ENCODE measurements at places on chromosomes 4 and X.

GRCh38 chr4:106312377-106312776 is 3.6 kb downstream of the TBCK start:
- no peak for DNase-seq

DNA sequence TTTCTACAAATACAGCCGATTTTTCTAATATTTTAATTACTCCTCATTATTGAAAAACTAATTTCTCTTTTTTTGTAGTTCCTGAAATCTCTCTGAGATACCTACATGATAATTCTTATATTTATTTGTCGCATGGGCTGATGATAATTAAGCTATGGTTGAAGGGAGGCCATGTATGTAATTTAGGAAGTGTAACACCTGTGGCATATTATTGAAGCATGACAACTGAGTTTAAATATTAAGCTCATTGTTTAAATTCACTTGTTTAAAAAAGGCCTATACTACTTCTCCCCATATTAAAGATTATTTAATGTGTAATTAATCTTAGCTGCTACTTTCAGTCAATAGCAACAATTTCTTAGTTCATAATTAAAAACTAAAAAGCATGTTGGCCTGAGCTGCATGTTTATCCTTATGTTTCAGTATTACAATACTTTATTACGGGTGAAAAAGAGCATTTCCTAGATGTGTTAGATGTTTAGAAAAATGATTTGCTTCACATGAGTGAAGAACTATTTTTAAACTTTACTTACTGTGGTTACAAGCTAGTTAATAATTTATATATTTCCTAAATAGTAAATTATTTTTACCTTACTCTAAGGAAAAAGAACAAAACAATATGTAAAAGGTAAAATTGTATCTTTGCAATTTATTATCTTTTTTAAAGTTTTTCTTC is 122.4 kb downstream of the RAP1GDS1 start:
- DNase-seq: no peak

GRCh38 chrX:100368167-100368566 is 41.9 kb downstream of the PCDH19 start:
- DNase-seq: peak; percentile 15

- DNase-seq: no peak
Measured at GRCh38 chrX:13464599-13465275, 104.7 kb upstream of the EGFL6 start.

DNA sequence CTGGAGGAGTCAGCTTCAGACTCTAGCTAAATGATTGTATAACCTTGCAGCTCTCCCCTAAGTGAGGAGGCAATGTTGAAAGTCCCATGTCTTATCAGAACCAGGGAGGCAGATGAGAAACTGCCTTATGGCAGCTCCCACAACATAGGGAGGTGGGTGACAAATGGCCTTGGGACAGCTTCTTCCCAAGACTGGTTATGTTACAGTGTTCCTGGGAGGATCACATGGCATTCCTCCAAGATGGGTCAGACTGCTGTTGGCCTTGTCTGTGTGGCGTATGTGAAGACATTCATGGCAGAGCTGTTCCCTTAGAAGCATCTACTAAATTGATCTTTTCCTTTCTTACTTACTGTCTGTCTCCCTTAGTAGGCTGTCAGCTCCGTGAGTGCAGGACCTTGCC is 42.0 kb downstream of the HPRT1 start:
- no peak for DNase-seq

DNA sequence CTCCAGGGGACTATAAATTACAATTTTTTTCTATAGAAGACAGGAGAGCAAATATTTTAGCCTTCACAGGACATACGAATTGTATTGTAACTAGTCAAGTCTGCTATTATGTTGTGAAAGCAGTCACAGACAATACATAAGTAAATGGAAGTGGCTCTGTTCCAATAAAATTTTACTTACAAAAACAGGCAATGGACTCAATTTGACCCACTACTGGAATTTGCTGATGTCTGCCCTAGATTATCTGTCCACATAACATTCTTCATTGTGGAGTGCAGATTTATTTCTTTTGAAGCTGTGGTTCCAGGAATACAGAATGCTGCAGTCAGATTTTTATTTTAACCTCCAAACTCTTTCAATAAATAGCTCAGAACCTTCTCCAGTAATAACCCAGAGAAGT is 330.3 kb downstream of the PPP4R3C start:
- DNase-seq: no peak

DNA sequence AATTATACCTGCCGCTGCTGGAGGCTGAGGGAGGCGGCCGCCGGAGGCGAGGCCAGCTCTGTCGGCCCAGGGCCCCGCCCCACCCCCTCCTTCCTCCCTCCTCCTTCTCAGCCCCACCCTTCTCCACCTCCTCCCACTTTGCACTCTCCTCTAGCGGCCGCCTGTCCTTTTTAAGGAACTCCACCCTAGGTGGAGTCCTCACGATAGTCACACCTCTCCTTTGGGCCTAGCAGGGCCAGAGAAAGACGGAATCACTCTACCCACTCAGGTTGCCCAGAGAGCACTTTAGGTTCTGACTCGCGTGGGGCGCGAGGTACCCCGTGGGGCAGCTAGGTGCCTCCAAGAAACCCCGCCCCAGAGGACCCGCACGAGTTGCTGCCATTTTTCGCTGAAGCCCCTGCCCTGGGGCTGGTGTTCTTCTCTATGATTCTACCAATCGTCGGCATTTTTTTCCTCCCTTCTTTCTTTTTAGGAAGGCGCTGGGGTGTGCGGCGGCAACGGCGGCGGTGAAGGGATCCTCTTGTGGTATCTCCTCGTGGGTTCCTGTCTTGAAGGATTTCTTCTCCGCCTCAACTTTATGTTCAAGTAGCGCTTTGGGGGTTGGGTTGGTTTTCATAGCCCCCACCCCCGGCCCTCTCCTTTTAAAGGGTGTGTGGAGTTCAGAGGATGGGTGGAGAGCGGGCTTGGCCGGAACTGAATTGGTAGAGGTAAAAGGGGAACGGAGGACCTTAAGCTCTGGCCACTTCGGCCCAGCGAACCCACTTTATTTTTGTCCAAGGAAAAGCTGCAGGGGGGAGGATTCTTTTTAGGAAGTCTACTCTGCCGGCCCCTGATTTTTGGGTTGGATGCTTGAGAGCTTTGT is at the start of gene KLF8:
Gene KLF8 (plus strand): TSS at position 136 of the 862 bp plus-strand sequence. CDS start 979 bp downstream, outside the sequence.
- DNase-seq: peak; percentile 13

DNA sequence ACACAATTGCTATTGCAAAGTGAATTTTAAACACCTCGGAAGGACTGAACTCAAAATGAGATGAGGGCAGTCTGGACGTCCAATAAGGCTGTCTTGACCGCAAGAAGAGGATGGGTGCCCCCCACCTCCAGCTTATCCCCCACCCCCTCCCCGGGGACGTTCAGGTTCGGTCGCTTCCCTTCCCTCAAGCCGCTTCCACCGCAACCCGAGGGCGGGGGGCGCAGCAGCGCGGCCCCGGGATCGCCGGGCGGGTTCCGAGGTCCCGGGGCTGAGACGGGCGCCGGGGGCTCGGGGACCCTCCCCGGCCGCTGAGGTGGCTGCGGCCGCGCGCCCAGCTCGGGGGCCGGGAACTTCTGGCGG is 480 bp downstream of the USP46 start:
- no peak for DNase-seq

GRCh38 chr4:106582103-106582502 is 213.5 kb upstream of the GIMD1 start:
- no peak for DNase-seq

- no peak for DNase-seq
Measured at GRCh38 chr4:168480931-168481611, 779 bp upstream of the DDX60L start.

DNA sequence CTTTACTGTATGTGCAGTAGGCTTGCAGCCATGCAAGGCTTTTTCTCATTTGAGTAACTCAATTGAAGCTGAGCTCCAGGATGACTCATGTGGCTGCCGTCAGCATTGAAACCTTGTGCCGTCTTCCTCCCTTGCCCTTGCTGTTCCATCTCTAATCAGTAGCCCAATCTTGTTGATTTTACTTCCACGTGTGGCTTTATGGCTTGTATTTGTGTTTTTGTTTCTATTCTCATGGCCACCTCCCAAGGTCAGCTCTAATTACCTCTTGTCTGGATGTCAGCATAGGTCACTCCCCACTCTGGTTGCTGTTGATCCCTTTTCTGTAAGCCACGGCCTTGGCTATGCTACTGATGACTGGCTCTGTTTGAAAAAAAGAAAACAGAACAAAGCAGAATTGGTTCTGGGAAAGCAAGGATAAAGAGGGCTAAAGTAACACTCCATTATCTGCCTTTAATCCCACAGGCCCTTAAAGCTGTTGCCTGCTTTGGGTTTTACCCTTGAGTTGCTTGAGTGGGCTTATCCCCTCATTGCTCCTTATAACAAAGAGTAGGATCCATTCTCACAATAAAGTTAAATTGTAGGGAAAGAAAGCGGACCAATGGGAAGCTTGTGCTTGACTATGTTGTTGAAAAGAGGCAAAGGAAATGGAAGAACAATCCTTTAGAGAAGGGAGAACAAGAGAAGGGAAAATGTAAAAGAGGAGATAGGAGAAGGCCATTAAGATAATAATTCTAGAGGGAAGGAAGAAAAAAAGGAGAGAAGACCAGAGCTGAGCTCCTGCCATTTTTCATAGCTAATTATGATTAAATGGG is 173.9 kb upstream of the PGRMC2 start:
- DNase-seq: no peak

DNA sequence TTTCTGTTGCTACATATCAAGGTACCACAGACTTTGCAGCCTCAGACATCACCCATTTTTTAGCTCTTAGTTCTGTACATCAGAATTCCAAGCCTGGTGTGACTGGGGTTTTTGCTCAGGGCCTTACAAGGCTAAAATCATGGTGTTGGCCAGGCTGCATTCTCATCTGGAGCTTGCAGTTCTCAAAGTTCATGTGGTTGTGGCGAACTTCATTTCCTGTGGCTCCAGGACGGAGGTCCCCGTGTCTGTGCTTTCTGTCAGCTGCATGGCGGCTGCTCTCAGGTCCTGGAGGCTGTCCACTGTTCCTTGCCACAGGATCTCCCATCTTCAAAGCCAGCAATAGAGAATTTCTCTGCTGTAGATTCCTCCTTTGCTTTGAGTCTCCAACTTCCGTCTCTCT is 157.4 kb downstream of the STIM2 start:
- DNase-seq: no peak

- DNase-seq: peak; percentile 23
Measured at GRCh38 chrX:50081282-50081889, 119.4 kb downstream of the AKAP4 start.

DNA sequence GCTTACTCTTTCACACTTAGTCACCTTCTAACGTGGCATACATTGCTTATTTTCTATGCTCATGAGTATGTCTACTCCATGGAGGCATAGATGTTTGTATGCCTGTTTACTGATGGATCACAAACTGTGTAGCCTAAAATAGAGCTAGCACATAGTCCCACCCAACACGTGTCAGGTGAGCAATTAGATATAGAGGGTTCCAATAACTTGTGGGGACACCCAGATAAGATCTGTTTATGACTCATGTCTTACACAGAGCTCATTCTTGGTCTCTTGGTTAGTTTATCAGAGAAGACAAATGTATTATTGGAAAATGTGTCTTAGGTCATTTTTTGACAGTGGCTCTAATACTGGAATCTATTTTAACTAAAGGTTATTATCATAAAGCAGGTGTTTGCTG is 6.8 kb downstream of the ZFP42 start:
- DNase-seq: no peak

DNA sequence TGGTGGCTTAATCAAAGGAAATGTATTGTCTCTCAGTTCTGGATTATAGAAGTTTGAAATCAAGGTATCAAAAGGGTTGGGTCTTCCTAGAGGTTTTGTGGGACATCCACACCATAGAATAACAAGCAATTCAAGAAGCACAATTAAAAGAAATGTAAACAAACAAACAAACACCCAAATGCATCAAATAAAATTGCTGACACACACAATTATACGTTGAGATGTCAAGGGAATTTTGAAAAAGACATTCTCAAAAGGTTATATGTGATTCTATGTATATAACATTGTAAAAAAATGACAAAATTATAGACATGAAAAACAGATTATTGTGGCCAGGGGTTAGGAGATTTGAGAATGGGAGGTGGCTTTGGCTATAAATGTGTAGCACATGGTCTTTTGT is 250.7 kb upstream of the AGA start:
- no peak for DNase-seq

DNA sequence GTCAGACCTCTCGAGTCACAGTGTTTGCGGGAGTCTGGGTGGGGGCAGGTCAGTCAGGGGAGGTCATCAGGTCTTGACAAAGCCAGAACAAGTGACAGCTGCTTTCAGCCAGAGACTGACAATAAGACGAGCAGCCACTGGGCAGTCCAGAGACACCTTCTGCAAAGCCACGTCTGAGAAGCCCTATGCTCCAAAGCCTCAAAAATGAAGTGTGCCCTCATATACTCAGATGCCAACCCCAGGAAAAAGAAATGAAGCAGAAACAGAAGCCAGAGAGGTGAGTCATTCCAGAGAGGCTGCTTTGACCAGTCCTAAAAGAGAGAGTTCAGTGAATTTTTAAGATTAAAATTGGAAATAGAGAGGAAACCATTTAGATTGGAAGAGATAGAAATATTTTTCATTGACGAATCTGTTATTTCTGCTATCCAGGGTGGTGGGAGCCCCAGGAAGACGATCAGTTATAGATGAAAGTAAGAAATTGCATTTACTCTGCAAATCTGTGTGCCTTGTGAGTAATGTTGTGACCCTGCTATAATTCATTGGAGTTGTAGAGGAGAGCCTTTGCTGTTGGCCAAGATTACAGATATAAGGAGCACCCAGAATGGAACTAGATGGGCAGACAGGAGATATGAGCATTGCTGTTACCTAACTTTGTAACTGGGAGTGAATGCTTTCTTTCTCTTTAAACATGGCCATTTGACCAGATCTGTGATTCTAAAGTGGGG is 77.9 kb downstream of the LRRC66 start:
- DNase-seq: no peak

DNA sequence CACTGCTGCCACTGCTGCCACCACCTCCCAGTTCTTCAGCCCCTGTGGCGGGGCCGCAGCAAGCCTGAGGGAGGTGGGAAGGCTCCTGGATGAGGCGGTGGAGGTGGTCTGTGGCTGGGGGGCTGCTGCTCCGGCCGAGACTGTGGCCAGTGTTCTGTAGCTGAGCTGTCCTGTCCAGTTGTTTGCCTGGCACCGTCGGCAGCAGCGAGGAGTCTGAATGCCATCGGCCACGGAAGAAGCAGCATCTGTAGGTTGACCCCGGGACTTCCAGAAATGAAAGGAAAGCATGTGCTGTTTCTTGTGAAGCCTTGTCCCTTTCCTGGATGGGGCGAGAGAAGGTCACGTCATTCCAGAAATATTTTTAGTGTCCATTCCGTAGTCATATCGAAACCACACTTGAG is 3.3 kb downstream of the C4orf54 start:
- DNase-seq: no peak

- DNase-seq: no peak
Measured at GRCh38 chr4:46839128-46839527, 69.9 kb downstream of the COX7B2 start.

DNA sequence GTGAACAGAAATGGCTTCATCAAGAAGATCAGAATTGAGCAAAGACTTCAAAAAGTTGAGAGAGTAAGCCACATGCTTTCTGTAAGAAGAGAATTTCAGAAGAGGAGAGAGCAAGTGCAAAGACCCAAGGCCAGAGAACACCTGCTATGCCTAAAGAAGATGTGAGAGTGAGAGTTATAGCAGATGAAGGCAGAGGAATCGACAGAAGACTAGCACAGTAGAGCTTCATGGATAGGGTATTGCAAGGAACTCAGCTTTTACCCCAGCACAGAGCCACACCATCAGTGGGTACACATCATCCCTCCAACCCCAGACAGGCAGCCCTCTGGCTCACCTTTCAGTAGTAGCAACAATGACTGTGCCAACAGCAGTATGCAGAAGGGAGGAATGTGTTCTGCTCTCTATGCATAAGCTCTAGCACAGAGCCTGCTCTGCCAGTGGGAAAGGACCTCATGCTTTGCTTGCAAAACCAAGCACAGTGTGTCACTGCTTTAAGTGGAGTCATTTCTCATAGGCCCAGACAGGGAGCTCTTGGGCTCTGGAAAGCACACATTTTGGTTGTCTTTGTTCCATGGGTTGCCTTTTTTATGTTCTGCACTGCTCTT is 318.6 kb downstream of the NAF1 start:
- no peak for DNase-seq
